ENCODE measurements at places on chromosomes 12 and 14.

- no peak for DNase-seq
Observed at GRCh38 chr12:93587611-93588010, 15.1 kb downstream of the SOCS2 start.

GRCh38 chr14:61503167-61503801 is 181.9 kb downstream of the PRKCH start:
- no peak for DNase-seq

- no peak for DNase-seq
Observed at GRCh38 chr14:74616996-74617700, 5.1 kb upstream of the LTBP2 start.

DNA sequence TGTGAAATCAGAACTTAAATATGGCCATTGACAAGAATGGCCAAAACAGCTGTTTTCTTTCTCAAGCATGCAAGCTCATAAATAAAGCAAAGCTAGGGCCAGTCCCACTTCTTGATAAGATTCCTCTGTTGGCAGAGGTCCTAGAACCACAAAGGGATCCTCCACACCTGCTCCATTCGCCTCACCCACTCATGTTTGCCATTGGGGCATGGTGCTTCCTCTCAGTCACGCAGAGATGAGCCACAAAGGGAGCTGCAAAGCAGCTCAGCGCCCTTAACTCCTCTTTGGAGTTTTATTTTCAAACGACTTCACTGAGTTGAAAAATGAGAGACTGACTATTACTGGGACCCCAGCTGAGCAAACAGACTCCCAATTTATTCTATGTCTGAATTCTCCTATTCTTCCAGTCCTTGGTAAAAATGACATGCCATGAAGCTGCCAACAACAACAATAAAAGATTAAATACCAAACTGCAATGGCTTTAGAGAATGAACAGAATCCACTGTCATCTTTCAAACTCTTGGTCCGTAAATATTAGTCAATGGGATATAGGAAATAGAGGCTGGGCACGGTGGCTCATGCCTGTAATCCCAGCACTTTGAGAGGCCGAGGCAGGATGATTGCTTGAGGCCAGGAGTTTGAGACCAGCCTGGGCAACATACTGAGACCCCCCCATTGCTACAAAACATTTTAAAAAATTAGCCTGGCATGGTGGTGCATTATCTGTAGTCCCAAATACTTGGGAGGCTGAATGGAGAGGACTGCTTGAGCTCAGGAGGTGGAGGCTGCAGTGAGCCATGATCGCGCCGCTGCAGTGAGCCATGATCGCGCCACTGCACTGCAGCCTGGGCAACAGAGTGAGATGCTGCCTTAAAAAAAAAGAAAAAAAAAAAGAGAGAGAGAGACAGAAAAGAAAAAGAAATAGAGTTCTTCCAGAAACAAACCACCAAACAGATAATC is 16.4 kb downstream of the MANSC1 start:
- no peak for DNase-seq

DNA sequence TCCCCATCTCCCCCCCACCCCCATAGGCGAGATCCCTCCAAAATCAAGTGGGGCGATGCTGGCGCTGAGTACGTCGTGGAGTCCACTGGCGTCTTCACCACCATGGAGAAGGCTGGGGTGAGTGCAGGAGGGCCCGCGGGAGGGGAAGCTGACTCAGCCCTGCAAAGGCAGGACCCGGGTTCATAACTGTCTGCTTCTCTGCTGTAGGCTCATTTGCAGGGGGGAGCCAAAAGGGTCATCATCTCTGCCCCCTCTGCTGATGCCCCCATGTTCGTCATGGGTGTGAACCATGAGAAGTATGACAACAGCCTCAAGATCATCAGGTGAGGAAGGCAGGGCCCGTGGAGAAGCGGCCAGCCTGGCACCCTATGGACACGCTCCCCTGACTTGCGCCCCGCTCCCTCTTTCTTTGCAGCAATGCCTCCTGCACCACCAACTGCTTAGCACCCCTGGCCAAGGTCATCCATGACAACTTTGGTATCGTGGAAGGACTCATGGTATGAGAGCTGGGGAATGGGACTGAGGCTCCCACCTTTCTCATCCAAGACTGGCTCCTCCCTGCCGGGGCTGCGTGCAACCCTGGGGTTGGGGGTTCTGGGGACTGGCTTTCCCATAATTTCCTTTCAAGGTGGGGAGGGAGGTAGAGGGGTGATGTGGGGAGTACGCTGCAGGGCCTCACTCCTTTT is 2.7 kb downstream of the GAPDH start:
- DNase-seq = no peak

- DNase-seq = no peak
Observed at GRCh38 chr12:55925371-55925770, 2.3 kb downstream of the PYM1 start.

- no peak for DNase-seq
Observed at GRCh38 chr14:94602722-94603121, 9.5 kb upstream of the SERPINA3 start.

- DNase-seq = no peak
Observed at GRCh38 chr12:68580911-68581310, 29.8 kb upstream of the RAP1B start.

GRCh38 chr12:23169012-23169695 is 544.2 kb downstream of the ETNK1 start:
- no peak for DNase-seq

GRCh38 chr12:116766746-116767145 is 28.6 kb downstream of the RNFT2 start:
- DNase-seq = no peak

DNA sequence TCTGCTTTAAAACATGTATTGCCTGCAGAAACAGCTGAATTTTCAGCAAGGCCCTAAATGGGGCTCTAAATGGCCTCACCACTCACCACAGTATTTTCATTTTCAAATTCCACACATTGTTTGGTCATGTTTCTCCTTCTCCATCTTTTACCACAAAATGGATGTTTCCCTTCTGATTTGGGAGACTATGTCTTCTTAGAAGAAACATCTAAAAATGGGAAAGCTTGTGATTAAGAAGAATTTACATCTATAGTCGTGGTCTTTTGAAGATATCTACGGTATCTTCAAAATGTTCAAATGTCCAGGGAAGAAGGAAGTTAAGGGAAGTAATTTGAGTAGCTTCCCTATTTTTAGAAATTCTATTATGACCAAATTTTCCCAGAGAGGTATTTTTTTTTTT is 20.7 kb upstream of the TUBA1C start:
- no peak for DNase-seq

DNA sequence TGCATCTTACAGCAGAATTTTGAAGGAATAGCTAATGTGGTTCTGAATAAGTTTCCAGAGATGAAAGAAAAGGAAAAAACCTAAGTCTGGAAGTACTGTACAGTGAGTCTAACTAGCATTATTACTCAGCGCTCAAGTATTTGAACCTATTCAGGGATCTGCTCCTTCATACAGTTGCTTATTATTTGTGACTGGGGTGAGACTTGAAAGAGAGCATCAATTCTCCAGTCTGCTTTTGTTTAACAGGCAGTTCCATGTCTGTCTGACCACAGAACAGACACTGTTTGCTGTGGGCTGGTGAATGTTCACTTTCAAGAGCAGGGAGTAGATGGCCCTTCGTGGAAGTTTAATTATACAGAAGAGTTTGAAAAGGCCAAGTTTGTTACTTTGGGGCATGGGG is 9.3 kb downstream of the ETV6 start:
- DNase-seq = no peak

- DNase-seq = no peak
Observed at GRCh38 chr12:103333676-103334075, 162.1 kb downstream of the C12orf42 start.

- no peak for DNase-seq
Observed at GRCh38 chr12:84875241-84875640, 37.4 kb downstream of the SLC6A15 start.

GRCh38 chr12:9509464-9510161 is 98.1 kb downstream of the KLRB1 start:
- no peak for DNase-seq

GRCh38 chr14:74509587-74510222 is 16.1 kb downstream of the ISCA2 start:
- no peak for DNase-seq

- DNase-seq = peak; percentile 15
Observed at GRCh38 chr12:53984901-53985691, at the start of gene HOXC10. Gene HOXC10, plus strand, starts transcription at chr12:53985146. Its CDS starts 114 bp downstream, at chr12:53985260.

- no peak for DNase-seq
Observed at GRCh38 chr12:65465766-65466547, 187.5 kb downstream of the MSRB3 start.

GRCh38 chr12:42166501-42166900 is 21.8 kb upstream of the GXYLT1 start:
- no peak for DNase-seq

DNA sequence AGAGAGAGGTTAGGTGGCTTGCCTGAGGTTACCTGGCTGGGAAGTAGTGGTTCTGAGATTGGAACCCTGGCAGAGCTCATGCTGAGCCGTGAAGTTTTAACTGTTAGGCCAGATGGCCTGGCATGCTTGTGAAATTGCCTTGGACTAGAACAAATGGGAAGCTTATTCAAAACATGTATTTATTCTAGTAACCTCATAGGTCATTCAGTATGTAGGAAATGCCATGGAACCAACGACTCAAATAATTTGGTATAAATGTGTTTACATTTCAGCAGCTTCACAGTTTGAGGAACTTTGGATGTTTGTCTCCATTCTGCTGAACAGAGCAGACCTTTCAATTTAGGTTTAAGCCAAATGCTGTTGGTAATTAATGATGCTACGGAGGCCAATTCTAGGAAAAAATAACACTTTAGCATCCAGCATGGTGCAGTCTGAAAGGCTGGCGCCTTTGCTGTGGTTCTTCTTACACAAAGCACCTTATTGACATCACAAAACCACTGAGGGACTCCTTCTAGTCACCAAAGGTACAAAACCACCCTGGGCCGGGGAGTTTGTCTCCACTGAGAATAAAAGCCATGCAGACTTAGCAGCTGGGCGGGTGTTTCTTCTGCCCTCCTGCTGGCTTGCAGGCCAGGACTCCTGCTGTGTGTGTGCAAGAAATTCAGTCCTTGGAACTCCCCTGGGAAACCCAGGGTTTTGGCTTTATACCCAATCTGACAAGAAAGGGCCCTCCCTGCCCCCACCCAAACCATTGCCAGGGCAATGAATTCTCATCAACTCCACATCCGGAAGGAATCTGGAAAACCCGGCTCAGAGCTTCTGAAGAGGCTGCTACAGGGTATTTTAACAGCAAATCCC is 64.2 kb downstream of the ELK3 start:
- DNase-seq = no peak

DNA sequence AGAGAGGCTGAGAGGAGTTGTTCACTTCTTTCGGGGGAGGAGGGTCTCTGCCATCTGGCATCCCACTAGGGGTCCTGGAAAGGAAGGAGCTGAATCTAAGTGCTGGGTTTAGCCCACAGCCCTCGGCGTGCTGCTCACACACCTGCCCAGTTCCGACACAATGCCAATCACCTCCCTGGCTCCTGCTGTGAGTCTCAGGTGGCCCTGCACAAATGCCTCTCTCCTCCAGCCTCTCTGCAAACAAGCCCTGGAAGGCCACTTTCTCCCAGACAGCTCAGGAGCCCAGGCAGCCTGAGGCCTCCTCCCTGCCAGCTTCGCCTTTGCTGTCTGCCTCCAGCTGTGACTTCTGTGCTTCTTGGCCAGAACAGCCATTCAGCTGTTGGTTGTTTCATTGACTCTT is 51.2 kb downstream of the SMIM41 start:
- no peak for DNase-seq

GRCh38 chr14:58752289-58752688 is 114.5 kb downstream of the DACT1 start:
- no peak for DNase-seq
